ENCODE measurements at places on chromosomes 6 and 20. TPM values are rescaled to one million over a fixed set of nuclear protein-coding genes. Genes with fewer than 3 reads are reported as not detected.

DNA sequence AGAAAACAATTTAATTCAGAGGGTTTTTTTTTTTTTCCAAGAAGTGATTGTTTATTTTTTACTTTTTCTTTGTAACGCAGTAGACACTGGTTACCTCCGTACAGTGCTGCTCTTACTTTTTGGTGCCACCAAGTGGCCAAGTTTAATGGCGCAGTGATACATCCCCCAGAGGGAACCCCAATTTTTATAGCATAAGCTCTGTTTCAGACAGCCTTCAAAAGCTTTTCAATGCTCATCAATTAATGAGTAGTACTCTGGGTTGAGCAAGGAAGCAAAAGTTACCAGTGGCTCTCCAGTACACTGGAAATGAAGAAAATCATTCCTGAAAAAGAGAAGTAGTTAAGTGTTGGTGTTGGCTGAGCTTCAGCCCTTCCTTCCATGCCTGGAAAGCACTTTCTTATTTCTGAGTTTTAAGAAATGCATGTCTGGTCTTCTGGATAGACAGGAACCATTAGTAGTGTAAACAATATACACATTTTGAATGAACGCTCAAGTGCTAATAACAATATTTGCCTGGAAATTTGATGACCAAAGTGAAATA is 129.1 kb upstream of the SMLR1 start:
- peak; percentile 82 for DNase-seq

Gene IRF4
- total RNA-seq: not detected

Gene SLC32A1
- not detected for total RNA-seq

GRCh38 chr20:41287327-41287726 is 30.2 kb downstream of the ZHX3 start:
- peak; percentile 78 for DNase-seq

Gene DEFB124
- not detected for total RNA-seq

- no peak for DNase-seq
Measured at GRCh38 chr20:840858-841567, 7.5 kb downstream of the FAM110A start.

DNA sequence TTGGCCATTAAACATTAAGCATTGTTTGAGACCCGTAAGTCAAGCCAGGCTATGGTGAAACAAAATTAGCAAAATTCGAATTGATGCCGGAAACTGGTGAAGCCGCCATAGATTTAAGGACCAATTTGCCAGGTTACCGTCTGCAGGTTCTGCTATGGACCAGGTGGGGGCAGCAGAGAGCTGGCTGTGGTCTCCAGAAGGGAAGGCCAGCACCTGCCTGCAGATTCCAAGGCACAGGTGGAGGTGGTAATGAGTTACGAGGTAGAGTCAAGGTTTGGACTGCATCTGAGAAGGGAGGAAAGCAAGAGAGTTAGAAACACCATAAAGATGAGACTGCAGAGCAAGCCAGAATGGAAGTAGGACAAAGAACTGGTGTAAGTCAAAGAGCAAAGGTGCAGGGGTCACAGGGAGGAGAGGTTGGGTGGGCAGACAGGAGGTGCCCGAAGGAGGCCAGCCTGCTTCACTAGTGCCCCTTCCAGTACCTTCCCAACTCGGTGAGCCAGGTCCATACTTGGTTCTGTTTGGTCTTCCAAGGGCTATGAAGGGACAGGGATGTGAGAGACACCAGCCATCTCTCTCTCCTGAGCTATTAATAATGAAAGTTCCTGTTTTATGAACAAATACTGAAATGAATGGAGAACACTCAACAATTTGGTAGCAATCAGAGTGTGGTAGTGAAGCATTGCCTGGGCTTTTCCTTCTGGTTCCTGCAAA is 131.6 kb upstream of the ESR1 start:
- peak; percentile 42 for DNase-seq

GRCh38 chr6:117233145-117233544 is 32.2 kb upstream of the VGLL2 start:
- no peak for DNase-seq

- no peak for DNase-seq
Measured at GRCh38 chr6:83976871-83977270, 56.7 kb upstream of the MRAP2 start.

- no peak for DNase-seq
Measured at GRCh38 chr20:12566596-12566995, 442.2 kb upstream of the SPTLC3 start.

DNA sequence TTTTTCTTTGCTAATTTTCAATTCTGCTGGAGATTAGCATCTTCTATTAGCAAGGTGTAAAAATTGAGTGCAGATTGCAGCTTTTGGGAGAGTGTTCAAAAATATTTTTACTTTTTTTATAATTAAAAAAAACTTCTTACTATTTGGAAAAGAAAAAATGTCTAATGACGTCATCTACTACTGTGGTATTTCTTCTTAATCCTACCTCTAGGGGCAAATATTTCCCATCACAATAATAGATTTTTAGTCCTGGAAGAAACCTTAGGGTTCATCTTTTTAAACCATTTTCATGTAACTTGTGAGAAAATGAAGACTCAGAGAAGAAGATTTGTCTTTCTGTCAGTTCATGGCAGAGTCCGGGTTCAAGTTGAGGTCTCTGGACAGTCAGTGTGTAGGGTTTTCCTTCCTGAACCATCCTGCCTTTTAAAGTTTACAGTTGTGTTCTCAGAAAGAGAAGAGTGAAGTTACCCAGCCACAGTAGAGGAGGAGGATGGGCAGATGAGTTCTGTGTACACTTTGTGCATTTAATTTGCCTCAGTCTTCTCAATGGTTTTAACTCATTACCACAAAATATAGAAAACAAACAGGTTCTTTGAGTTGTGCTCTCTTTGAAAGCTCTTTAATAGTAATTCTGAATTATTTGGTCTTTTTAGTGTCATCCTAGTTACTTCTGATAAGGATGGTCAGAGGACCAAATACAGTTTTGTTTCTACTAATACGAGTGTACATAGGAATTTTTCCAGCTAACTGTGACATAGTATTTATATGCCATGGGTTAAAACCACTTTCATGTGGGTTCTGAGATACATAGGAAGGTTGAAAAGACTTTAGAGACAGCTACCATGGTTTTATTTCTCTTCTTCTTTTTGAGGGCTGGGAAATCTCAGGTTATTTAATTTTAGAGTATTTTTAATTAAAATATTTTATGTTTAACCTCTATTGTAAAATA is 184.7 kb downstream of the CDKAL1 start:
- DNase-seq: no peak

Gene SYCP2
- total RNA-seq: 0.74 TPM

Gene MYLK2
- not detected for total RNA-seq

GRCh38 chr20:49690899-49691620 is 22.6 kb downstream of the B4GALT5 start:
- DNase-seq: peak; percentile 71

Gene HLA-DQA1
- total RNA-seq: not detected

DNA sequence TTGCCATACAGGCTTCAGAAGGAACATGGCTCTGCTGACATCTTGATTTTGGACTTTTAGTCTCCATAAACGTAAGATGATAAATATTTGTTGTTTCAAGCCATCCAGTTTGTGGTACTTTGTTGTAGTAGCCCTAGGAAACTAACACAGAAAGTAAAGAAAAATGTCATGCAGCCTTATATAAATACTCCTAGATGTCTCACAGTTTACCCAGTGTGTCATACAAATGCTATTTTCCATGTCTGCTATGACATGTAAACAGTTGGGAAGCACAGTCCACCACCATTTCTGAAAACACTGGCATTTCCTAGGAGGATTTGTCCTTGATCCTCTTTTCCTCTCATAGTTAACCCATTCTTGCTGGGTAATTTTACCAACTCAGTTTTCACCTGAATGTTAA is 30.6 kb upstream of the ME1 start:
- no peak for DNase-seq

Gene PPP1R18
- total RNA-seq: 82.2 TPM

DNA sequence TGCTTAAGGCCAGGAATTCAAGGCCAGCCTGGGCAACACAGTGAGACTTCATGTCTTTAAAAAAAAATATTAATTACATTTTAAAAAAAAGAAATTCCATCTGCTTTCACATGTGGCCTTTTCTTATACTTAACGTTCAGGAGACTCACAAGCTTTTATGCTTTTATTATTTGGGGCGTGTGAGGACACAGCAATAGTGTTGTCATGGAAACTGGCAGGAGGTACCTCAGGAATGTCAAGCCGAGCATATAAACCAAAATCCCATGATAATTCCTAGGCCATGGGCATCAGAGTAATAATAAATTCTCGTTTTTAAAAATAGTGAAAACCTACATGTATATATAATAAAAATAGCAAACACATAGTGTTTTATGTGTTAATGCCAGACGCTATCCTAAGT is 89.8 kb downstream of the IYD start:
- no peak for DNase-seq

Gene MYBL2
- 1.6 TPM for total RNA-seq

DNA sequence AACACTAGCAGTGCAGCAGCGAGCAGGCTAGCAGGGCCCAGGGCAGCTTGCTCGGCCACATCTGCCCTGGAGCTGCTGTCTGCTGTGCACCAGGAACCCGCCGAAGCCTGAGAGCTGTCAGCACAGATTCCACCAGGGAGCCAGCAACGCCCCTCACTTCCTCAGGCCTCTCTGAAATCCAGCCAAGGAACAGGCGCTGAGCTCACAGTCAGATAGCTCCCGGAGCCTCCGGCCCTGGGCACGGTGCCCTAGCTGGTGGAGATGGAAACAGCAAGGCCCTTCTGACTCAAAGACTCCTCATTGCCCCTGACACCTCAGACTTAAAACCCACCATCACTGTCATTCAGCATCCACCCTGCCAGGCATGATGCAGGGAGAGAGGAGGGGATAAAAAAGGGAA is 839.4 kb downstream of the MAFB start:
- peak; percentile 93 for DNase-seq

DNA sequence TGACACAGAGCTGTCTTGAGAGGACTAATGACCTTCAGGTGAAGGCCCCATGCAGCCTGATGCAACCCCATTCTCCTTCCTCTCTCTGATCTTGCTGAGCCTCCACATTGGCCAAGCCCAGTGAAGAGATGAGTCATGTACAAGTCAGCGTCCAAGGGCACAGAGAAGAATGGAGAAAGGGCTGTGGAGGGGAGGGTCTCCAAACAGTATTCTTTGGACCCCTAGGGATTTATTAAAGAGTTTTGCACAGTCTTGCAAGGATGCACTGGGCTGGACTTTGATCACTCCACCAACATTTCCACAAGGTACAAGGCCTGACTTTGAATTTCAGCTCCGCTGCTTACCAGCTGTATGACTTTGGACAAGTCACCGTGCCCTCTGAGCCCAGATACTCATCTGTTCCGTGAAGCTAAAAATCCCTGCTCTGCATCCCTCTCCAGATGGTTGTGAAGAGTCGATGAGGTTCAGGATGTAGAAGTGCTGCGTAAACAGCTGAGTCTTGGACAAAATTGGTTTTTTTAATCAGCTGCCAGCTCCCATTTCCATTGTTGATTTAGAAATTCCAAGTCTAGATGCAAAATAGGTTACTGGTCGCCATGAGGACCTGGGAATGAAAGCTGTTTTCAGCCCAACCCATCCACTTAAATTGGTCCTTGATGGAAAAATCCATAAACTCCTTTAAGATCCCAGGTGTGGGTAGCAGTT is 14.1 kb upstream of the KCNG1 start:
- no peak for DNase-seq

Gene BPI
- total RNA-seq: 1.4 TPM

- DNase-seq: no peak
Measured at GRCh38 chr6:14601490-14601889, 483.9 kb downstream of the CD83 start.

Gene TMEM200A
- 61.5 TPM for total RNA-seq

GRCh38 chr20:2867081-2867864 is 6.0 kb upstream of the PTPRA start:
- DNase-seq: no peak

Gene CST1
- not detected for total RNA-seq

Gene MYL9
- 50.0 TPM for total RNA-seq

Gene CALHM5
- 6.8 TPM for total RNA-seq

- DNase-seq: no peak
Measured at GRCh38 chr6:85672623-85673022, 29.9 kb upstream of the SYNCRIP start.

Gene CCN2
- total RNA-seq: 15.9 TPM

DNA sequence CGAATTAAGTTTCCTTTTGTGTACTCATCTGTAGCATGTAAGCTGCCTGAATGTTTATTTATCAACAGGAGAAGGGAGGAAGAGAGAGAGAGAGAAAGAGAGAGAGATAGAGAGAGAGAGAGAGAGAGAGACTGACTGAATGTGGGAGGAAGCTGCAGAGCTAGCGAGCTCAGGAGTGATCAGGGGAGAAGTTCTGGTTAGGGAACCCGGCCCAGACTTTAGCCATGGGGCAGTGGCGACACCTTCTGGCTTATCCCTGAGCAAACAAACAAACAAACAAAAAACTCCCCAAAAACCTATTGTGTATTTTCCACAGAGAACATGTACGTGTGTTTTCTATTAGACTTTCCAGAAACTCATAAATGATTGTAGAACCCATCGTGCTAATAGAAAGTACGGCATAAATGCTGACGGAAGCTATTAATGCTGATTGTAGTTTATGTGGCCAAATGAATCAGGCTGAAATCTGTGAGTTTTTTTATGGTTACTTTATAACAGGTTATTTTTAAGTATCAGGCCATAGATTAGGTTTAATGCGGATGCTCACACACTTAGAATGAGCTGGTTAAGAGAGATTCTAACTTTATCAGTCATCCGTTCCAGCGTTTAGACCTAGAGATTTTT is 92.8 kb downstream of the CLIC5 start:
- DNase-seq: peak; percentile 81

GRCh38 chr6:167106406-167106805 is 16.5 kb upstream of the CCR6 start:
- DNase-seq: no peak

DNA sequence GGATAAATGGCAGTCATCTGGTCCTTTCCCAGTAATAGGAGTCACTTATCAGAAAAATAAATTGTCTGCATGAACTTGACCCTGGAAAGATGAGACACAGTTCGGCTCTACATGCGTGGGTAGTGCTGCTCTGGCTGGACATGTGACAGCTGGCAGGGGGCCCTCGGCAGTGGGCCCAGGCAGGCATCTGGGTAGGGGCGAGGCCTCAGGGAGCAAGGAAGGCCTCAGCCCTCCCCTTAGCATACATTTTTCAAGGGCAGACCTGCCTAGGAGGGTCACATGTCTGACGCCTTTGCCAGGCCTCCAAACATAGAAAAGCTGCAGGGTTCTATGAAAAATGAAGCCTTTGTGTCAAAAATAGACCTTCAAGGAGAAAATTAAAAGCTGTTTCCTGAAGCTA is 12.8 kb upstream of the ILRUN start:
- peak; percentile 90 for DNase-seq

All from fibroblast of the aortic adventitia (primary cell).